ENCODE measurements at places on chromosomes 11 and 22. TPM values are rescaled to one million over a fixed set of nuclear protein-coding genes. Genes with fewer than 3 reads are reported as not detected.
A peak's percentile ranks its signal among the peaks of the same experiment; 100 is the strongest.

DNA sequence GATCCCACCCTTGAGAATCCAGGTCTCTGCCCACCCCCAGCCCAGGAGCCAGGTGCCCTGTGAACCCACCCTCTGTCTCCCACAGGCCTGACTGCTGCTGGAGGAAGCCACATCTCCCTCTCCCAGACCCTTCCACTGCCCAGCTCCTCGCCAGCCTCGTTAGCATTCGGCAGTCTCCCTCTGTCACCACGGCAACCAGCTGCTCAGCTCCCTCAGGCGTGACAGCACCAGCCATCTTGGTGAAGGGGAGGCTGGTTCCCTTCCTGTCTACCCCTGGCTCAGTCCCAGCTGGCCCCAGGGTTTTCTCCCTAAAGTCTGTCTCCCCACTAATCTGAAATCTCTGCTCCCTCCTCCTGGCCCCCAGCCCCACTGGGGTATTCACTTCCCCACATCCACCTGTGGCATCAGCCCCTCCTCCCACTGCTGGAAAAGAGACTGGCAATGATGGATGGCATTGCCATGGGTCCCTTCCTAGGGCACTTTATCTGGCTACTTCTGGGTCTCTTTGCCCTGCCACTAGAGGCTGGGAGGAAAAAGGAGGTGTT, 28.1 kb downstream of the NRXN2 start:
- DNase-seq = no peak
- no peaks in the 10 kb centered on the region for H3K4me1 ChIP-seq
- H3K27me3 ChIP-seq = no peaks in the 10 kb centered on the region
- H3K36me3 ChIP-seq = no peaks in the 10 kb centered on the region
- no peak overlapping the region for H3K4me3 ChIP-seq

DNA sequence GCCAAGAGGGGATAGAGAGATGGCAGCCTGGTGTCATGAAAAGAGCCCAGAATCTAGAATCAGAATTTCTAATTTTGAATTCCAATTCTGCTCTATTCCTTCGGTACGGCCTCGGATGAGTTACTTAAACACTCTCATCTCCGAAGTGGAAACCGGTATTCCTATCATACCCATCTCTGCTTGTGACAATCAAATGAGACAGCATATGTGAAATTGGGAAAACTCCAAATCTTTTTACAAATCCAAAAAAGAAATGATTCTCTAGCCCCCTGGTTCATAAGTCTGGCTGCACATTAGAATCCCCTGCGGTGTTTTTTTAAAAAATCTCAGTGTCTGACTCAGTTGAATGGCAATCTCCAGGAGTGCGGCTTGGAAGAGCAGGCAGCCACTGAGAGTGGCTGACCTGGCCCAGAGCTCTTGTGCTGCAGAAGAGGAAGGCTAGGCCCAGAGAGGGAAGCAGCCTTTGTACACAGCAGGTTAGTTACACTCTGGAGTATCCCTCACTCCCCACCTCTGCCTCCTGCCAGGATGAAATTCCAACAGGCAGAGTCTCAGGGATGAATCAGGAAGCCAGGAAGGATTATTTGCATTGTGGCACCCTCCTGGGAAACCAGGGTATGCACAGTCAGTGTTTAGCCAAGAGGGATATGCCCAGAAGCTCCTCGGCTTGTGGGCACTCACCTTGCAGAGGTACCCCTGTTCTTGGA, 93.6 kb upstream of the ISX start:
- no peak overlapping the region for H3K27ac ChIP-seq
- no peaks in the 10 kb centered on the region for H3K4me1 ChIP-seq
- H3K36me3 ChIP-seq = no peaks in the 10 kb centered on the region

DNA sequence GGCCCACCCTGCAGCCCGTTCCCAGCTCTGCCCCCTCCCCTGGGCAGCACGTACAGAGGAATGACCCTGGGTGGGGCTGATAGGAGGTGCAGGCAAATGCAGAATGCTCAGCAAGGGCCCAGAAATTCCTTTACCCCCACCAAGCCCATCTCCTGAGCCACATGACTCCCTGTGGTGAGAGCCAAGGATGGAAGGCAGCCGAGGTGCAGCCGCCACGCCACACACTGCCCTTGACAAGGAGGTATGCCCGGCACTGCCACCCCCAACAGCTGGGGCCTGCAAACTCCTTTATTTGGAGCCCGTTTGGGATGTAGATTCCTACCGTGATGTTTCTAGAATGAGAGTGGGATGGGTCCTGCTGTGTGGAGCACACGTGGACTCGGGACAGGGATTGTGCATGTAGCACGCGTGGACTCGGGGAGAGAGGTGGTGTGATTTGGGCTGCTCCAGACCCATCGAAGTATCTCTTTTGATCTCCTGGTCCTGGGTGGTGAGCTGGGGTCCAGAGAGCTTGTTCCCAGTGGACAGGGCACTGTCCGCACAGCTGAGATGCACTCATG, 12.9 kb downstream of the GTSE1 start:
- no peaks in the 10 kb centered on the region for H3K36me3 ChIP-seq
- peak; percentile 4 for DNase-seq
- no peak overlapping the region for H3K27ac ChIP-seq
- no peaks in the 10 kb centered on the region for H3K27me3 ChIP-seq
- no peaks in the 10 kb centered on the region for H3K4me1 ChIP-seq

The CSRP3 gene
- total RNA-seq = not detected

The BDNF gene
- total RNA-seq = 0.75 TPM
